Left colon (tissue), 2 donors: ENCODE measurements at places on chromosomes 16 and 17. TPM values are rescaled to one million over a fixed set of nuclear protein-coding genes. Genes with fewer than 3 reads are reported as not detected.
A peak's percentile ranks its signal among the peaks of the same experiment; 100 is the strongest.

DNA sequence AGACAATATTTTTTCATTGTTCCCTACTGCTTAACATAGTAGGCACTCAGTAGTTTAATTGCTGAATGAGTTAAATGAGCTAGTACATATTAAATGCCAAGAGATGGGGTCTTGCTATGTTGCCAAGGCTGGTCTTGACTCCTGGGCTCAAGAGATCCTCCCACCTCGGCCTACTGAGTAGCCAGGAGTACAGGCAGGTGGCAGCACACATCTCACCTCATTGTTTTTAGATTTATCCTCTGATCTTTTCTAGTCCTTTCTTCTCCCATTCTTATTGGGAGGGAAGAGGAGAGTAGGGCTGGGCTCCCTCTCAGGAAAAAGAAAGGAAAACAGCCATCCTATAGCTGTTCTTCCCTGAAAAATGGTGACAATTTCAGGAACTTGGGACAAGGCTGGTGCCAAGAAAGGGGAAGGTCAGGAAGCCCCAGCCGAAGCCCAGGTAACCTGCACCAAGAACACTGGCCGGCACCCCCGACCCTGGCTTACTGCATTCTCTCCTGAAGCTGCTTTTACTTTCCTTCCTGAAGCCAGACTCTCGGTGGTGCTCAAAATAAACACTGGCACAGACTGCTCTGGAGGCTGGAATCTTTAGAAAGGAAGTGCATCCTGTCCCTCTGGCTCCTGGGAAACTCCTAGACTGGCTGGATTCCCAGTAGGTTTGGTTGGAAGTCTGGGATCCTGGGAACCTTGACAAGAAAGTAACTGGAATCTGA is 2.7 kb downstream of the TNFAIP1 start:
- no peak for DNase-seq

DNA sequence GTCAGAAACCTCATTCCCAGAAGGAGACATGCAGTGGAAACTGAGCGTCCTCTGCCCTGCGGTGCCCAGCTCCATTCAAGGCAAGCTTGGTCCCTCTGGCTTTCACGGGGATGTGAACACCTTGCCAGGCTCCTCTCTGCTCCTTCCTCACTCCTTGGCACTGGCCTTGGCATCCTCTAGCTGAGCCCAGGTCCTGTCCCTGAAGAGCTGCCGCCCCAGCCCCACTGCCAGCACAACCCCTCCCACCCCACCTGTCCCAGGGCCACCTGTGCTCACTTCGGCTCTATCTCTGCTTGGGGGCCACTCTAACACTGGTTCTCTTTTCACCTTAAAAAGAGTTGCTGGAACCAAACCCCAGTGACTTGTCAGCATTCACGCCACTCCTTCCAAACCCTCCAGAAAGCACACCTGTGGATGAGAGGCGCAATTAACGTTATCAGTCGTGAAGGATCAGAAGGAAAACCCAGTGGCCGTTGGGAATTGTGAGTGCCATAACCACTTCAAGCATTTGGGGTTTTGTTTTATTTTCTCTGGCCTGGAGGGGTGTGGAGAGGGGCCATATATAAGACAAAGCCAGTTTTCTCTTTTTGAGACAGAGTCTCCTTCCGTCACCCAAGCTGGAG is 103.7 kb downstream of the AXIN2 start:
- DNase-seq = peak; percentile 14

GRCh38 chr16:2663553-2664546 is 18.5 kb upstream of the KCTD5 start:
- DNase-seq = no peak

MT3 gene
- total RNA-seq = 1.5 TPM

TTLL6 gene
- 4.9 TPM for total RNA-seq
